Memory B cell (primary cell): ENCODE measurements at places on chromosomes 6 and 20.

DNA sequence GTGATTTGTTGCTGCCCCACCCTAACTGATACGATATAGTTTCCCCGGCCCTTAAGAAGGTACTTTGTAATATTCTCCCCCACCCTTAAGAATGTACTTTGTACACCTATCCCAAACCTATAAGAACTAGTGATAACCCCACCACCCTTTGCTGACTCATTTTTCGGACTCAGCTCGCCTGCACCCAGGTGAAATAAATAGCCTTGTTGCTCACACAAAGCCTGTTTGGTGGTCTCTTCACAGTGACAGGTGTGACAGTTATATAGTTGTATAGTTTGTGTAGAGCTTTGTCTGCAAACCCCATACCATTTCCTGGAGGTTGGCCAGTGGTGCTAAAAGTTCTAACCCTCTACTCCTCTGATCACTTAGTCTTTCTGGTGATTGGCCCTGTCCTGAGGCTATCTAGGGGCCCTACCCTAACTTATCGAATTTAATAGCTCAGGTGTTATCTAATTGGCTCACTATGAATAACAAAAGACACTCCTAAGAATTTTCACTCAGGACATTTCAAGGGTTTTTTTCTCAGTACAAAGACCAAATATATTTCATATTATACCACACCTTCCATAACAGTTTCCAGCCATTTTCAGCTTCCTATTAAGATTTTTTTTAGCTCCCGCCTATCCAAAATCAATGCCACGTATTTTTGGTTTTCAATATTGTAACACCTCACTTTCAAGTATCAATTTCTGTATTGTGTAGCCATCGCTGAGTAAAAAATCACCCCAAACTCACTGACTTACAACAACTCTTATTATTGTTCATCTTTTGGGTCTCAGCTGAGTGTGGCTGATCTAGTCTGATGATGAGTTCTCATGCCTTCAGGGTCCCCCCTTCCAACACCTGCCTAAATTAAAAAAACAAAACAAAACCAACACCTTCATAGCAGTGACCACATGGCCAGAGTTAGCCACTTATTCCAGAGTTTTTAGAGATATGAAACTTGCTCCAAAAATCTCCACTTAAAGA lies 9.8 kb upstream of the BTN1A1 start:
- H3K4me1 ChIP-seq, result no peaks in the 10 kb centered on the region
- H3K4me3 ChIP-seq, result no peak overlapping the region
- peaks cover 4% of the 10 kb centered on the region for H3K36me3 ChIP-seq
- H3K27me3 ChIP-seq, result no peaks in the 10 kb centered on the region

DNA sequence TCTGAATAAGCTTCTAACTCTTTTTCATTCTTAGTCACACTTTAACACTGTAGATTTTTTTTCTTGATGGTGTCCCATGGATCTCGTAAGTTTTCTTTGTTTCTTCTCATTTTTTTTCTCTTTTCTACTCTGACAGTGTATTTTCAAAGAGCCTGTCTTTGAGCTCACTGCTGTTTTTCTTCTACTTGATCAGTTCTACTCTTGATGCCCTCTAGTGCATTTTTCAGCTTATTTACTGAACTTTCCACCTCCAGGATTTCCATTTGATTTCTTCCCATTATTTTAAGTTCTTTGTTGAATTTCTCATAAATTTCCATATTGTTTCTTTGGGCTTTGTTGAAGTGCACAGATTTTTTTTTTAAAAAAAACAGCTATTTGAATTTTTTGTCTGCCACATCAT lies 2641.1 kb upstream of the DEFB115 start:
- no peak for DNase-seq
- peaks cover 2% of the 10 kb centered on the region for H3K36me3 ChIP-seq
- no peak overlapping the region for H3K4me3 ChIP-seq
- H3K27me3 ChIP-seq, result no peaks in the 10 kb centered on the region

DNA sequence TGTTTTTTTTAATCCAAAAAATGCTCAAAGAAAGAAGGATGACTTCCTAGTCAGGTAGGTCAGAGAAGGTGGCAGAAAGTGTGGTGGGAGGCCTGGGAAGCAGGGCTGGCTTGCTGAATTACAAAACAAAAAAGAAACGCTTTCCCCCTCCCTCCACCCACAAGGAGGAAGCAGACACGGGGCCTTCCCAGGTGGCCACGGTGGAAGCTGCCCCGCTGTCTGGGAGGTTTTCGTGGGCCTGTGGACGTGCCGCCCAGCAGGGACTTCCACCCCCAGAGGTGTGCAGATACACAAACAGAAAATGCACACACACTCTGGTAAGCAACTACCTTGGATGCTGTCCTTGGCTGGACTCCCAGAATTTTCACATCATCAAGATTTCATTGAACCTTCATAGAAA lies 198.2 kb upstream of the CDH4 start:
- H3K27me3 ChIP-seq, result no peaks in the 10 kb centered on the region
- H3K36me3 ChIP-seq, result no peaks in the 10 kb centered on the region
- no peak overlapping the region for H3K27ac ChIP-seq
- H3K4me3 ChIP-seq, result no peak overlapping the region

- no peak overlapping the region for H3K4me3 ChIP-seq
- peaks cover 5% of the 10 kb centered on the region for H3K36me3 ChIP-seq
- H3K27ac ChIP-seq, result peak overlapping the region; percentile 55
- H3K27me3 ChIP-seq, result no peaks in the 10 kb centered on the region
Observed at GRCh38 chr20:36238760-36239159, 2.5 kb downstream of the AAR2 start.

- no peaks in the 10 kb centered on the region for H3K4me1 ChIP-seq
- no peaks in the 10 kb centered on the region for H3K36me3 ChIP-seq
- no peak overlapping the region for H3K4me3 ChIP-seq
- no peak for DNase-seq
- H3K27ac ChIP-seq, result no peak overlapping the region
Observed at GRCh38 chr6:99099243-99099642, 151.5 kb upstream of the FBXL4 start.

GRCh38 chr20:62603907-62604785 lies 38.2 kb upstream of the SLCO4A1 start:
- DNase-seq, result no peak

DNA sequence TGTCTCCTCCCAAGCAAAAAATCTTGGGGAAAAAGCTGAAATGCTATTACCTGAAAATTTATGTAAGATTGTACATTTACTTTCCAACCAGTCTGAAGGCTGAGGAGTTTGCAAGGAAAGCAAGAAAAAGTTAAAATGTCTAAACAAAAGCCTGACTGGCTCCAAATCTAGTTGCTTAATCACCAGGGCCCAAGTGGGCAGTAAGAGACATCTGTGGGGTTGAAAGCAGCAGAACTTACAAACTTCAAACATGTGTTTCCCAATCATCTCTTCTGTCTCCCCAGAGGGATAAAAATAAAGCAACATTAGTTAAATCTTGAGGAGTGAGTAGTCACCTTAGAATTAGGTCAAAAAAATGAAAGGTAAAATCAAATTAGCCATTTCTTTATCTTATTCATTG lies 98.6 kb downstream of the OGFRL1 start:
- H3K4me3 ChIP-seq, result no peak overlapping the region
- DNase-seq, result no peak
- peaks cover 1% of the 10 kb centered on the region for H3K27me3 ChIP-seq
- no peak overlapping the region for H3K27ac ChIP-seq
- H3K36me3 ChIP-seq, result no peaks in the 10 kb centered on the region

GRCh38 chr6:65799389-65799788 lies 92.4 kb upstream of the EYS start:
- H3K27me3 ChIP-seq, result no peaks in the 10 kb centered on the region
- H3K27ac ChIP-seq, result no peak overlapping the region
- H3K4me3 ChIP-seq, result no peak overlapping the region
- H3K4me1 ChIP-seq, result no peaks in the 10 kb centered on the region
- no peaks in the 10 kb centered on the region for H3K36me3 ChIP-seq

DNA sequence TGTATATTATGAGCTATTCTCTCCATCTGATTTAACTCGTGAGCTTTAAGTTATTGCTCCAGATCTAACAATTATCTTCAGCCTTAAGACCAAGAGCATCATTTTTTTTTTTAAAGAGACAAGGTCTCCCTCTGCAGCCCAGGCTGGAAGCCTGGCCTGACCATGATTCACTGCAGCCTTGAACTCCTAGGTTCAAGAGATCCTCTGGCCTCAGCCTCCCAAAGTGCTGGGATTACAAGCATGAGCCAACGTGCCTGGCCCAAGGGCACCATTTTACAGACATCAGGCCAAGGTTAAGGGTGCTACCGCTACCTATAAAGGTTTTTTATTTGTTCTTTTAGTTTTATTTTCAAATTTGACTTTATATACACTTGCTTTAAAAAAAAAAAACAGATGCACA lies 2.3 kb downstream of the SUPT3H start:
- H3K36me3 ChIP-seq, result no peaks in the 10 kb centered on the region
- no peak for DNase-seq
- H3K27ac ChIP-seq, result no peak overlapping the region
- no peak overlapping the region for H3K4me3 ChIP-seq

DNA sequence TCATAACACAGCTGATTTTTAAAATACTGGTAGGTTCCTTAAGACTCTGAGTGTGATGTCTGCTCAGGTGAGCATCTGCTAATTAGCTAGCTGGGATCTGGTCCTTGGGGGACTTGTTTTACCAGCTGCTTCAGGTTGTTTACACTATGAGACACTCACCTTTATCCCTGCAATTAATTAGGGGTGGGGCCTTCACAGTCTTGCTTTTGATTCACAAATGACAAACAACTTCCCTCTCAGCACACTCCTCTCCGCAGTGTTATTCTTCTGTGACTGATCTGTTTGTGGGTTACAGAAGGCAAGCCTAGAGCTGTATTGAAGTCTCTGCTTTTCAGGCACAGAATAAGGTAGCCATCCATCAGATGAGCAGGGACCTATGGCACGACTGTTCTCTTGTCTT lies 62.0 kb upstream of the CD83 start:
- no peak overlapping the region for H3K27ac ChIP-seq
- DNase-seq, result no peak
- peaks cover 8% of the 10 kb centered on the region for H3K27me3 ChIP-seq
- no peaks in the 10 kb centered on the region for H3K4me1 ChIP-seq
- no peaks in the 10 kb centered on the region for H3K36me3 ChIP-seq
- no peak overlapping the region for H3K4me3 ChIP-seq

DNA sequence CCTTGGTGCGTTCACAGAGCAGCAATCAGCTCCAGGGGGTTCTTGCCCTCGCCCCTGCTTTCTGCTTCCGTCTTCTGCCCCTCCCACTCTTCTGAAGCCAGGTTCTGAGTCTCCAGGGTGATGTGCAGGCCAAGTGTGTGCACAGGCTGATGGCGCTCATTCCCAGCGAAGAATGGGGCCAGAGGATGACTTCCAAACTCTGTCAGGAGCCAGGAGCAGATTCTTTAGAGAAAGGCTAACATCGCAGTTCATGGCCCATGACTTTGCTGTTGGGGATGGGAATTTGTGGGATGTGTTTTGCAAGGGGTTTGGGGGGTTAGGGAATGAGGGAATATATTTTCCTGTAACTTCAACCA lies 56.1 kb upstream of the CCN6 start:
- peaks cover 2% of the 10 kb centered on the region for H3K4me1 ChIP-seq
- H3K27me3 ChIP-seq, result peaks cover 7% of the 10 kb centered on the region
- DNase-seq, result no peak
- H3K36me3 ChIP-seq, result no peaks in the 10 kb centered on the region
- no peak overlapping the region for H3K27ac ChIP-seq

DNA sequence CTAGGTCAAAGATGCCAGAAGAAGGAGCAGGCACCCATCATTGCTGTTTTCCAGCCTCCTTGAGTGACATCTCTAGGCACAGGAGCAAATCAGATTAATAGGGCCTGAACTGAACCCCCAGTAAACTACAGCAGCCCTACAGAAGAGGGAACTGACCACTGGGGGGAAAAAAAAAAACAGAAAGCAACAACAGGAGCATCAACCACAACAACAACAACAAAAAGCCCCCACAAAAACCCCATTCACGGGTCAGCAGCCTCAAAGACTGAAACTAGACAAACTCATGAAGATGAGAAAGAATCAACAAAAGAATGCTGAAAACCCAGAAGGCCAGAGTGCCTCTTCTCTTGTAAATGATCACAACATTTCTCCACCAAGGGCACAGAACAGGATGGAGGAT lies 537.4 kb upstream of the BTBD3 start:
- no peaks in the 10 kb centered on the region for H3K4me1 ChIP-seq
- H3K27ac ChIP-seq, result no peak overlapping the region
- H3K27me3 ChIP-seq, result no peaks in the 10 kb centered on the region

DNA sequence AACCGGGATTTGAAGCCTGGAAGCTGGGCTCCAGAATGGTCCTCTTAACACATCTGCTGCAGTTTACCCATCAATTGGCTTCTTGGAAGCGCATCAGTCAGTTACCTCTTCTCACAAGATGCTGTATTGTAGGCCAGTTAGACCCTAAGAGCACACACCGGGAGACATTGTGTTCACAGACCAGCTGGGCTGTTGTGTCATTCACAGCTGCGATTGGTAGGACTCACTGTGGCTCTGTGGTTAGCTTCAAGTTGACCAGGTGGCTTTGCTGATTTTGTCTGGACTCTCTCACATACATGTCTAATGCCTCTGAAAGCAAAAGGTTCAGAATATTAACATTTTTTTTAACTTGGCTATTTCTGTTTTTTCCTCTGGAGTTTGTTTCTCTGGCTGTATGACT lies 64.8 kb downstream of the SNX9 start:
- no peaks in the 10 kb centered on the region for H3K27me3 ChIP-seq
- peaks cover 31% of the 10 kb centered on the region for H3K36me3 ChIP-seq
- DNase-seq, result no peak
- H3K27ac ChIP-seq, result peak overlapping the region; percentile 49

DNA sequence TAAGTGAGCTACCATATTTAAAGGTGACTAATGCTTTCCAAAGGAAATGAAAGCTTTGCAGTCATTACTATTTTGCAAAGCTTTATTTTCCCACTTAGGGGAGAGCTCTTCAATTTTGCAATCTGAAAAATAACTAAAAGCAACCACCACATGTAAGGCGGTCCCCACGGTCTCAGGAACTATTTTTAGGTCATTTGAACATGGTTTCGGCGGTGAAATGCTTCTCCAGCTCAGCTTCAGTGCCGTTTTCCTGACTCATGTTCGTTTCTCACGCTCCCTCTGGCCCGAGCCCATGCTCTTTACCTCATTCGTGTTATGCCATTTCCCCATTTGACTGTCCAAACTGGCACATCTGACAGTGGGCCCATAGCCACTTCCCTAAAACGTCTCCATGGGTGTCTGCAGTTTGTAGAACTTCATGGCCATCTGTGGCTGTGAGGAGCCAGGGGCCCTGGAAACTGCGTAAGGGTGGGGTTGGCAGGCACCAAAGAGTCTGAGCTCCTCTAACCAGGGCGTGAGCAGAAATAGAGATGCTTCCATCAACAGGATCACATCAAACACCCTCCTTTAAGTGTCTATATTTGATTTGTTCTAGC lies 46.5 kb downstream of the ADTRP start:
- no peak overlapping the region for H3K27ac ChIP-seq
- DNase-seq, result peak; percentile 45
- H3K27me3 ChIP-seq, result peaks cover 12% of the 10 kb centered on the region

- H3K27me3 ChIP-seq, result peaks cover 4% of the 10 kb centered on the region
- H3K27ac ChIP-seq, result no peak overlapping the region
- no peaks in the 10 kb centered on the region for H3K4me1 ChIP-seq
- peaks cover 1% of the 10 kb centered on the region for H3K36me3 ChIP-seq
Observed at GRCh38 chr6:143005816-143006215, 54.9 kb upstream of the AIG1 start.
